ENCODE measurements at places on chromosomes 2 and 18.

DNA sequence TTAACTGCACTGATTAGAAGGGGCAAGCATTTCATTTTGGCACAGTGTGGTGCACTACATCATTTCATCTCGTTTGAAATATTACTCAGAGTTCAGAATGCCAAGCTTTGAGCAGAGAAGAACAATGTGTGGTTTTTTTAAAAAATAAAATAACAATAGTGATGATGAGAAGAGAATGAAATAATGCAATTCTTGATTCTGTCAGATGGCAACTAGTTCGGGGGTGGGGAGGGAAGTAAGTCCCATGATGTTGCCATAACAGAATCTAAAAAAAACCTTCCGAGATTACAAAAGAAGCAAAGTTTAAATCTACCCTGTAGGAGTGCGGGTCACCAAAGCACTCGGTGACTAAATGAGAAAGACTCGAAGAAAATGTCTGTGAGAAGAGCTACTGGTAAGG is 490.4 kb downstream of the NR4A2 start:
- no peak for DNase-seq

DNA sequence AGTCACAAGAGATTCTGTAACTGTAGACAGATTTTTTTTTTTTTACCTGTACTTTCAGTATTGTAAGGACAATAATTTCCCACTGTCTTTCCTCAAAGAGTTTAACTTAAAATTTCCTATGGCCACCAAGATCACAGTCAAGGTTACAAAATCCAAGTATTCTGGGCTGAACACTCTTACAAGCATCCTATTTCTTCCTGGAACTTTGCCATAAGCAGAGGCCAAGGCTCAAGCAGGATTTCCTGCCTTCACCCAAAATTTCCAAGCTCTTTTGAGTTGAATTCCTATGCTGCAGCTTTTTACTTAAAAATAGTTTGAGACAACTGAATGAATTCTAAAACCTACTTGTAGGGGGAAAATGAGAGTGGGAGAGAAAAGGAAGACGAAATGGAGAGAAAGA is 299.4 kb downstream of the ZNF516 start:
- no peak for DNase-seq

GRCh38 chr2:96075199-96075771 is 40.6 kb upstream of the GPAT2 start:
- DNase-seq: no peak

DNA sequence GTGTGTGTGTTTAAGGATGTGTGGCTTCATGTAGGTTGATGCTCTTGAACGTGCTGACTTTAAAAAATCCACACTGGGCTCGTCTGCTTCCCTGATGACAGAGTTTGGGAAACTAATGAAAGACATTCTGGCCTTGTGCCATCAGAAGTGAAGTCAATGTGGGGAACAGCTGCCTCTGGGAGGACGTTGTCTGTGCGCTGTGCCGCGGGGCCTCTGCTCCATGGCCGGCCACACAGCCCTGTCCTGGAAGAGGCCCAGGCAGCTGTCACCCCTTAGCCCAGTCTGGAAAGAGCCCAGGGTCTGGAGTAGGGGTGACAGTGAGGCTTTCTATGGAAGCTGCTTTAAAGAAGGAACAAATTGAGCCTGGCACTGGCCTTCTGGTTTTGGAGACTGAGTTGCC is 155.8 kb downstream of the SH3RF3 start:
- no peak for DNase-seq

DNA sequence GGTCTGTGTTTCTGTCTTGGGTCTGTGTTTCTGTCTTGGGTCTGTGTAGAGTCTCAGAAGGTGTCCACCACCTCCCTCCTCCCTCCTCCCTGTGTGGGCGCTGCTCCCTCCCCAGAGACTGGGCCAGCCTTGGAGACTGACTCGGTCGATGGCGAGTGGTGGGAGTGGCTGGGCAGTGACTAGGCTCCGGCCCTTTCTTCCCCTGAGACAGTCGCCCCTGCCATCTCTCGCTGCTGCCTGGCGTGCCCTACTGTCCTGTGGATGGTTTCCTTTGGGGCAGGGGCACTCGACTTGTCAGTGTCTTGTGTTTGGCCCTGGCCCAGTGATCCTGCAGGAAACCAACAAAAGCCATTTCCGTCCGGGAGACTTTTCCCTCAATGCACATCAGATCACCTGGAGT is 215.8 kb downstream of the NDUFA10 start:
- no peak for DNase-seq

DNA sequence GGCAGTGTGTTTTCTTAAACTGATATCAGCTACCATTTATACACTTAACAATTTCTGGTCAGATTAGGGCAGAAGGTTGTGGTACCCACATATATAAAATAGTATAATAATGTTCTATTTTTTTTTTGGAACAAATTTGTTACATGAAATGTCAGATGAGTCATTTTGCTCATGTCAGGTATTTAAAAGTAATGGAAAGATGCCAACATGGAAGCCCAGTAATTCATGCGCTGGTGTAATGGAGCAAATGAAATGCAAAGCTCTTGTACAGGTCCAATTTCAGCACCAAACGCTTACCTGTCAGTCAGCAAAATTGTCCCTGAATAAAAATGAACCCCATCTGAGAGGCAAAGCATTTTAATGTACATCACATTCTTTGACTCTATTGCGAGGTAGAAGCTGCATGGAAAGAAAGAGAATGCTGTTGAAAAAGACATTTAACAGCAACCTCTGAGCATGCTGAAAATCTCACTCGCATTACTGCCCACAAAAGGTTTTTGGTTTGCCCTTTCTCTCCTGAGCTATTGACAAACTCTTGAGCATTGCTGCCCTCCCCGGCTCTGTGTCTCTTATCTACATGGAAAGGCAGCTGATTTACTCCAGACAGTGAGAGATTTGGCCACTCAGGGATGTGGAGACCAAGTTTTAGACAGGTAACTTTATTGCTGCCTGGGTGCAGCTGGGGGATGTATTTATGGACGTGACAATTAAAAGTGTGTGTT is 217.5 kb downstream of the CAMKMT start:
- DNase-seq: no peak

GRCh38 chr2:12709207-12709522 is 7.6 kb upstream of the TRIB2 start:
- DNase-seq: no peak

DNA sequence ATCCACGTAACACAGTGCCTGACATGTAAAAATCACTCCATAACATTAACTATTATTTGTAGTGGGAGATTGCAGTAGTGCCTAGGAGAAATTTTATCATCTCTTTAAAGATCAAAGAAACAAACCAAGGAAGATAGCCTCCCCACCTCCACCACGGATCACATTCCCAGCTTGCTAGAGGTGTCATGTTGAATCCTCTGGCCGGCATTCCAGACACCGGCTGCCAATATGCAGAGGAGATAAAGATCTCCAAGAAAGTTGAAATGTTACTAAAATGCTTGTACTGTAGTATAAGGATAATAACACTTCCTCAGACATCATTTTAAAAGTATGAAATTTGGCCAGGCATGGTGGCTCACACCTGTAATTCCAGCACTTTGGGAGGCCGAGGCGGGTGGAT is 6.1 kb upstream of the ATG16L1 start:
- no peak for DNase-seq

DNA sequence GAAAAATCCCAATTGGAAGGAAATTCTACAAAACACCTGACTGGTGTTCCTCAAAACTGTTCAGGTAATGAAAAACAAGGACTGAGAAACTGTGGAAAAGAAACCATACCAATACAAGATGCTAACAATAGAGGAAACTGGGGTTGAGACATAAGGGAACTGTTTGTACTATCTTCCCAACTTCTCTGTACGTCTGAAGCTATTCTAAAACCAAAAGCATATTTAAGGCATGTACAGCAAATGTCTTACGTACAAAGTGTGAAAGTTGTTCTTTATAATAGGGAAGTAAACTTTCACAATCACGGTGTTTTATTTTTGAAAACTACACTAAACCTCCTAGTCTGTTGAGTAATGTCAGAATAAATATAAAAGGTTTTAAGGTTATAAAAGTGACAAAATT is 776.1 kb upstream of the RAB6C start:
- DNase-seq: no peak

GRCh38 chr2:129934044-129934822 is 45.2 kb upstream of the RAB6C start:
- DNase-seq: no peak

GRCh38 chr2:167935803-167936110 is 311.6 kb downstream of the STK39 start:
- DNase-seq: no peak

DNA sequence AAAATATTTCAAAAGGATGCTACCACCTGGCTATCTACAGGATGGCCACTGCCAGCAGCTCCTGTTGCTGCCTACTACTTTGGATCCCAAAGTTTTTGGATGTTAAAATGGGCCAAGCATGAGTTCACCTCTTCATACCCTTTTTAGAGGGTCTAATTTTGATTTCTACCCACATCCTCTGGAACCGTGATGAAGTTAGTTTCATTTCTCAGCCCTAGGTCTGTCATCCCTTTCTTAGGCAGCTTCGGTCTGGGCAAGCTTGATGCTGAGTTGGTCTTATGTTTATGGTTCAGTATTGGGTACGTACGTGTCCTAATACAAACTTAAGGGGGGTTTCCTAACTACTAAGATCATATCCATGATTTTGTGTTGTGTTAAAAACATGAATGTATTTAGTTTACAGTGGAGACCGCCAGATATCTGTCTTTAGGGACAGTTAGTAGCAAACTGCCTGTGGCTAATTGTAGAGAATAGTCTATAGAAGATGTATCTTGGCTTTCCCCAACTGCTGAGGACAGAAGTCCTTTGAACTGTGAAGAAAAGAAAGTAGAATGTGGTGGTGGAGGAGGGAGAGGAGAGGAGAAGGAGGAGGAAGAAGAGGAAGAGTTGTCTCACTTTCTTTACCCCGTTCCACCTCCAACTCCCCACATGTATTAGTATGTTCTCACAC is 184.9 kb downstream of the UBE2E3 start:
- DNase-seq: no peak

DNA sequence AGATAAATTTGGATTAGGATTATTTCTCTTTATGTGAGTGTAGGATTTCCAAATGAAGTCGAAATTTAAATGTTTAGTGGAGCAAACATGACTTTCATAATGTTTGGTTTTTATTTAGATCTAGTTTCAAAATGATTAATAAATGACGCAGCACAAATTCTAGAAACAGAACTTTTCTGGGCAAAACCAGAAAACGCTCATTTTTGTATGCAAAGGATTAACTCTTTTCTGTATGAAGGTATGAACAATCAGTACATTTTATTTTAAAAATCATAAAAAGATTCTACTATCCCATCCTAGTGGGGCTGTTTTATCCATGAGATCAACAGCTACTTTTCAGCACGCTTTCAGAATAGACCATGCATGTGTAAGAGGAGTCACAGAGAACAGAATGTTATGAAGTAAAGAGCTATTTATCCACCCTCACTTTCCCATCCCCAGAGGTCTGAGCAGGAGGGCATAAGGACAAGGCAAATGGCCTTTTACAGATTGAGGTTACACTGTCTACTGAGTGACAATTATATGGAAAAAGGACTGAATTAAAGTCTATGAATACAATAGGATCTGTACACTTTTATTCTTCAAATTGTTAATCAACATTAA is 270.8 kb downstream of the ZEB2 start:
- no peak for DNase-seq

DNA sequence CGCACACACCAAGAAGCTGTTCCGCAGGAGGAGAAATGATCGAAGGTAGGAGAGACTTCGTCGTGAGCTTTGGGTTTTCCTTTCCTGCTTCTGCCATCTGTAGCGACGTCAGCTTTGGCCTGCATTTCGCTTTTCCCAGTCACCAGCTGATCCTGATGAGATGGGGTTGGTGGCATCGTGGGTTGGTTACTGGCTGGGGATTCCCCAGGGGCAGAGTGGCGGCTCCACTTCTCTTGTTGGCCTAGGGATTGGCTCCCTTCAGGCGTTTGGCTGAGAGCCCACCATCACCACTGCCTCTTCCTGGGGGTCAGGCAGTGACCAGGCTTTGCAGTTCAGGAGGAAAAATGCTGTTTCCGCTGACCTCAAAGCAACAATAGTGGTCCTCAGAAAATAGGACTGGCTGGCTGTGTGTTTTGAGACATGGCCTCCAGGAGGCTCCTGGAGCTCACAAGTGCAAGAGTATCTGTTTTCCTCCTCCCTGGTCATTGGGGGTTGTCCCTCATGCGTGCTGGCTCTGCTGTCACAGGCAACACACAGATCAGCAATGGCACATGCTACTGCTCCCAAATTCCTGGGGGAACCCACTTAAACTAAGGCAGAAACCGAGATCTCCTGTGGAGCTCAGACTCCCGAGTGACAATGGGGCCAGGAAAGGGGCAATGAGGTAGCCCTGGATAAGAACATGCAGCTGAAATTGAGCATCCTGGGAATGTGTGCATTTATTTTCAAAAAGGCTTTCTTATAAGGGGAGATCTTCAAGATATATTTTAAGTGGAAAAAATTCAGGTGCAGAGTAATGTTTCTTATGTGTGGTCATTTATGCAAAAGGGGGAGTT is 173.0 kb downstream of the CTIF start:
- DNase-seq: peak; percentile 87

- no peak for DNase-seq
These were observed 62.7 kb downstream of the RTP5 start for GRCh38 chr2:241931976-241932898.
